Stimulated activated CD4-positive, alpha-beta T cell treated with anti-CD3 and anti-CD28 coated beads, Interleukin-1b, Interleukin-23, amount 100 ng/mL, for 1 hour (primary cell): ENCODE measurements at places on chromosomes 7 and 10.

DNA sequence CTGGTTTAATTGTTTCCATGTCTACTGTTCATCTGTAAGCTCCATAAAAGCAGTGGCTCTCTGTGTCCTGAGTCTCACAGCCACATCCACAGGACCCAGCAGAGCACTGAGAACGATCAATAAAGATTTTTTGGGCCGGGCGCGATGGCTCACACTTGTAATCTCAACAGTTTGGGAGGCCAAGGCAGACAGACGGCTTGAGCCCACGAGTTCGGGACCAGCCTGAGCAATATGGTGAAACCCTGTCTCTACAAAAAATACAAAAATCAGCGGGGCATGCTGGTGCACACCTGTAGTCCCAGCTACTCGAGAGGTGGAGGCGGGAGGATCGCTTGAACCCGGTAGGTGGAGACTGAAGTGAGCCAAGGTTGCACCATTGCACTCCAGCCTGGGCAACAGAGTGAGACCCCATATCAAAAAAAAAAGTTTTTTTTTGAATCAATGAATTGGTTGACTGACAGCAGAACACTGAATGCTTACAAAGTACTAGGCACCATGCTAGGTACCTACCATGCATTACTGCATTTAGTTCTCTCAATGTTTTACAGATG is 4.5 kb downstream of the SLC37A3 start:
- no peak for DNase-seq

DNA sequence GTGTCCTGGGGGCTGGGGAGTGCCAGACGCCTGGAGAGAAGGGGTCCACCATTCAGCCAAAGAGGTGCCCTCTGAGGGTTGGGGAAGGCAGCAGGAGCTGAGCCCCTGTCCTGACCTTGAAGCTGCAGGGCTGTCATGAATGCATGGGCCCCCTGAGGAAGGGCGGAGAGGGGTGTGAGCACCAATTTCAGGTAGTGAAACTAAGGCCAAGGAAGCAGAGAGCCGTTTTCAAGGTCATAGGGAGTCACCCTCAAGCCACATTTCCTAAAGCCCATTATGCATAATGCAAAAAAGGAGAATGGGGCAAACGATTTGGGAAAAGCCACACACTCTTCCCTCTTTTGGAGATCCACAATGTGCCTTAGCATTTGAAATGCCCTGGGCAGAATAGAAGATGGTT is 37.2 kb downstream of the FIGNL1 start:
- DNase-seq, result no peak

DNA sequence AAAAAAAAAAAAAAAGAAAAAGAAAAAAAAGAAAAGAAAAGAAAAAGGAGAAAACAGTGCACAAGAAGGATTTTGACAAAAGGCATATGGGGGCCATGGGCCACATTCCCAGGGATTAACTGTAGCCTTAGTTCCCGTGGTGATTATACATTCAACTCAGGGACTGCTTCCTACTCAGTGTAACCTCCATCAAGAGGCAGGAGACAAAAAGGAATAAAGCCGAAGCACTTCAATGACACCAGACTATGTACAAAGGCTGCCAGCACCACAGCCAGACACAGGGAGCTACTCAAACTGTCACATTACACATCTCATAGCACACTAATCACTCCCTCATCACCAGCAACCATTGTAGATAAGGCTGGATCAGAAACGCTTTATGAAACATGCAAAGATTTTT is 5.1 kb upstream of the PMPCB start:
- no peak for DNase-seq

GRCh38 chr7:111987886-111988285 is 218.3 kb downstream of the DOCK4 start:
- DNase-seq, result no peak

GRCh38 chr10:13567030-13567429 is 19.7 kb upstream of the PRPF18 start:
- no peak for DNase-seq

GRCh38 chr7:131164025-131164925 is 163.4 kb upstream of the MKLN1 start:
- DNase-seq, result no peak

- no peak for DNase-seq
These were observed 39.2 kb upstream of the JCAD start for GRCh38 chr10:30098629-30099028.

DNA sequence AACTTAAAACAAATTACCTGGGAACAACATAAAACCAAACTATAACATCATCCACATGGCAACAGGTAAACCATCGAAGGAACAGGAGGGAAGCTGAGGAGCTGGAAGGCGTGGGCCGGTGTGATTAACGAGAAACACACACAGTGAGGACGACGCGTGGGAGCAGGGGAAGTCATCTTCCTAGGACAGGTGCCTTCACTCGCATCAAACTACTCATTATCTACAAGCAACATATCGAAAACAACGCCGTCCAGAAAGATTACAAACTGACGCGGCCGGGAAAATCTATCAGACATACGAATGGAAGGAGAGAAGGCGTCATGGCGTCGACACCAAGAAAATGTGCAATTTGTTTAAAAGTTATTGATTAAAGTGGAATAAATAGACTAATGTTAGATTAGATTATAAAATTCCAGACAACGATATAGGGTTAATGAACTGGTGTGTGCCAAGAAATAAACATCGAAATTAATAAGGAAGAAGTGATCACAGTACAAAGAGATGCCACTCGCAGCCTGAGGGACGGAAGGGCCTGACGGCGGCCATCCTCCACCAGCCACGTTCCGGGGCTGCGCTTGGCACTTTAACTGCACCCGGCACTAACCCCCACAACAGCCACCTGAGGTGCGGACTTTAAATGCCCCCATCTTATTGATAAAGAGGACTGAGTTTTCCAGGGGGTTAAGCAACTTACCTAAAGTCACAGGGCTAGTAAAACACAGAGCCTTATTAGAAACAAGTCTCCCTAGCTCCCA is 581.7 kb downstream of the DNAJB6 start:
- no peak for DNase-seq

DNA sequence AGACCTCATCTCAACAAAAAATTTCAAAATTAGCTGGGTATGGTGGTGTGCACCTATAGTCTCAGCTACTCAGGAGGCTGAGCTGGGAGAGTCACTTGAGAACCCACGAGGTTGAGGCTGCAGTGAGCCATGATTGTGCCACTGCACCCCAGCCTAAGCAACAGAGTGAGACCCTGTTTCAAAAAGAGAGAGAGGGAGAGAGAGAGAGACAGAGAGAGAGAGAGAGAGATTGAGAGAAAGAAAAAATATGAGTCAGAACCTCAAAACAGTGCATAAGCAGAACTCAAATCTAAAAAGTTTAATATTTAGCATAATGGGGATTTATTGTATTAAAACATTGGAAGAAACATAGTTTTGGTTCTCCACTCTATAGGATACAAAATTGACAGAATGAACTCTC is 17.5 kb upstream of the OTUD1 start:
- DNase-seq, result no peak

GRCh38 chr10:52757773-52758172 is 14.8 kb downstream of the MBL2 start:
- DNase-seq, result no peak
